ENCODE measurements at places on chromosomes 5 and 9.

DNA sequence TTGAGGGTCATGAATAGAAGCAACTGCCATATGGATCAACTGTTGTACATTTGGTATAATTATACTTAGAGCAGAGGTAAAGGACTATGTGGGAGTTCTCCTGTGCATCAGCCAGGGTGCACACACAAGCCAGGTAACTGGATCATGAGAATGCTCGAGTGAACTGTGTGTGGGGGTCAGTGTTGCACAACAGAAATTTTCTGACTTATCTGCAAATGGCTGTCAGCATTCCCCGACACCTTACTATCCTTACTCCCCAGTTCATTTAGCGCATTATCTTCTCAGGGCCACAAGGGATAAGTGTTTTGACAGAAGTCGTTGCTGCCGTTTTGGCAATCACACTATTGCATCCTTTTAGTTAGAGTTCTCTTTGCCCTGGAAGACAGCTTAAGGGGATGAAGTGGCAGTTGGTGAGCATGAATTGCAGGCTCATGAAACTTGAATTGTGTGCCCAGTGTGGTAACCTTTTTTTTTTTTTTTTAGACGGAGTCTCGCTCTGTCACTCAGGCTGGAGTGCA is 1.7 kb downstream of the CANX start:
- no peak for DNase-seq

DNA sequence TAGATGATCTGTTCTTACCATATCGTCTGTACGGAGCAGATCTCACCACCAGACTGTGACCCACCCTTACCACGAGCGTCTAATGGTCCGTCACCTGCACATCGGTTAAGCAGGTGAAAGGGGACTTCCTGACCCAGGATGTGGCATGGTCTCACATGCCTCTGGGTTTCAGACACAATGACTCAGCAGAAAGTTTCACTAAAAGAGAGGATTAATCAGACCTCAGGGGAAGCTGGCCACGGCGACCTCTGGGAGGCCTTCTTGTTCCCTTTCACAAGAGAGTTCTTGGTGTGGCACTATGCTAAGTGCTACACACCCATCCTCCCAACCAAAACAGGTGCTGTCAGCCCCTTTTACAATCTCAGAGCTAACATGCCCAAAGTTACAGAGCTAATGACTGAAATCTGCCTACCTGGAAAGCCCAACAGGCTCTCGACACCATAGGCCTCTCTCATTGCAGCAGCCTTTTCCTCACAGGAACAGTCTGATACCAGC is 41.6 kb downstream of the ADAMTS12 start:
- DNase-seq, result peak; percentile 74

- DNase-seq, result no peak
Measured at GRCh38 chr5:113520899-113521298, 7.4 kb downstream of the YTHDC2 start.

DNA sequence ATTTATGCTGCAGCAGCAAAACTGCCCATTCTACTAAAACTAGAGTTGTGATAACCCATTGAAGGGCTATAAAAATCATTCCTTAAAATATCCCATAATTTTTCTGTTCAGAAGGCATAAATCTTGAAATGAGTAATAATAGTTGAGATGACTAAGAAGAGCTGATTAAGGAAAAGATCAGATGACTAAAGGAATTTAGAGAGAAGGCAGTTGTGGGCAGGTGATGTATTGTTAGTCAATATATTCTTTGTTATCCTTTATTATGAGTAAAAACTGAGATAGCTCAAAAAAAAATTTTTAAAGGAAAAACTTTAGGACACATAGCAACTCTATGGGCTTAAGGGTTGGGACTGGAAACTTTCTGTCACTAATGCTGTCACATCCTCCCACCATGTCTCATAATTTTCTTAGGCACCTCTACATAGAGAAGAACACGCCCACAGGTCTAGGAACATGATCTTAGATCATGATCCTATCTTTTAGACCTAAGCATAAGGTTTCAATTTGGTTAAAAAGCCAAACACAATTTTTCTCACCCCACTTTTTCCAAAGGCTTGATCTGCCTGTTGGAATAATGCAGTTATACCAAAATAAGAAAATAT is 597.5 kb upstream of the MEF2C start:
- no peak for DNase-seq

DNA sequence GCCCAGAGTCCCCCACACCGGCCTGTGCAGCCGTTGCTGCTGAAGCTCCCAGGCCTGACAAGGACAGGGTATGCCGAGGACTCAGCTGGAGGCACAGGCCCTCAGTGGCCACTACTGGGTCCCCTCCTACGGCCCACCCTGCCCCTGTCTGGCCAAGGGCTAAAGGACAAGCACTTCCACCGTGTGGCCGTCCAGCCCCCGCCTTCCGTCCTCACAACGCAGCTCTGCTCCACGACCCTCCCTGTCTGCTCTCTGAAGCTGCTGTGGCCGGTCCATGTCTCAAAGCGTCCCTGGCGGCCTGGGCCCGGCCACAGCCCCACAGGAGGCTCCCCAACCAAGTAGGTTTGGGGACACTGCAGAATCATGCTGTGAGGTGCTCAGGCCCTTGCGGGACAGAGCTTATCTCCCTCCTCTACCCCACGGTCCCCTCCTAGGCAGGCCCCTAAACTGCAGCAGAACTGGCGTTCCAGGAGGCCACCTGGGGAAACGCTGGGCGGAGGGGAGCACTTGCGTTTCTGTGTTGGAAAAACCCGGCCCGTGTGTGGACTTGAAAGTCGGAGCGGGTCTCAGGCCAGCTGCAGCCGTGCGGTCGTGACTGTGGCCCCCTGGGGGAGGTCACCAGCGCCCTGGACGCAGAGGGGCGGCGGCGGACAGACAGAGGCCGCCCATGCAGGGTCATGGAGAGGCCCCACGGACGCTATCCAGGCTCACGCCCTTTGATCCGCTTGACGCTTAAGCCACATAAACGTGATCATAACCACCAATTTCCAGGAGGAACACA is 45.6 kb downstream of the NKD2 start:
- no peak for DNase-seq

DNA sequence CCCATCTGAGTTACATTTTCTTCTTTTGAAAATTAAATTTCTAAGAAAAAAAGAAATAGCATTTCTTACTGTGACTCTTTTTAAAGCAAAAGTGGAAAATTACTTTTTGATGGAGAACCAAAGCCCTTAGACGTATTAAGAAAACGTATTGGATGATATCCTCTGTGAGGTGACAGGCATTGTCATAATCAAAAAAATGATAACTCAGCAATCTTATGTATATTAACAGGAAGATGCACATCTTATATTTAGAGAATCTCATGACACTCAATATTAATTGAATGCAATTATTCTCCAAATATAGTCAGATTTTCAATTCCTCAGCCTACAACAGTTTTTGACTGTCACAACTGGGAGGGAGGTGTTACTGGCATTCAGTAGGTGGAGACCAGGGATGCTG is 25.1 kb downstream of the FGF10 start:
- no peak for DNase-seq

GRCh38 chr9:37936965-37937364 is 33.0 kb upstream of the SLC25A51 start:
- no peak for DNase-seq

GRCh38 chr5:9861666-9862256 is 231.6 kb upstream of the TAS2R1 start:
- DNase-seq, result no peak

- no peak for DNase-seq
Measured at GRCh38 chr9:86079421-86079831, 19.9 kb downstream of the GOLM1 start.

- DNase-seq, result no peak
Measured at GRCh38 chr9:20728493-20729220, 44.6 kb downstream of the FOCAD start.

GRCh38 chr5:93359296-93359959 is 221.6 kb downstream of the NR2F1-AS1 start:
- DNase-seq, result no peak

- peak; percentile 58 for DNase-seq
Measured at GRCh38 chr9:3467593-3468219, 58.1 kb downstream of the RFX3 start.

- DNase-seq, result no peak
Measured at GRCh38 chr5:52735139-52735538, 52.6 kb upstream of the ITGA1 start.

GRCh38 chr5:159231167-159231566 is 21.8 kb upstream of the RNF145 start:
- no peak for DNase-seq

DNA sequence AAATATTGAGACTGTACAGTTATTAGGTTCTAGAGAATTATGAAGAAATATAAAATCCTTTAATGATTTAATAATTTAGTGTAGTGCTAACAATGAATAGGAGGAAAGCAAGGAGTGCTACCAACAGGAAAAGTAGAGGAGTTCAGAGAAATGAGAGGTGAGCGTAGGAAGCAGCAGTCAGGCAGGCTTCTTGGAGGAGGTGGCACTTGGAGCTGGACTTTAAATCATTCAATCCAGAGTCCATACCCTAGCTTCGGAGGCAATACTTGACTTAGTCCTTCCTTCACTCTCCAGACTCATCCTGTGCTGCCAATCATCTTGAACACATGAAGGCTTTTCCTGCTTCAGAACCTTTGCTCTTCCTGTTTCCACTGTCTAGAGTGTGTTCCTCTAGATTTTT is 254.3 kb downstream of the GRIA1 start:
- no peak for DNase-seq

DNA sequence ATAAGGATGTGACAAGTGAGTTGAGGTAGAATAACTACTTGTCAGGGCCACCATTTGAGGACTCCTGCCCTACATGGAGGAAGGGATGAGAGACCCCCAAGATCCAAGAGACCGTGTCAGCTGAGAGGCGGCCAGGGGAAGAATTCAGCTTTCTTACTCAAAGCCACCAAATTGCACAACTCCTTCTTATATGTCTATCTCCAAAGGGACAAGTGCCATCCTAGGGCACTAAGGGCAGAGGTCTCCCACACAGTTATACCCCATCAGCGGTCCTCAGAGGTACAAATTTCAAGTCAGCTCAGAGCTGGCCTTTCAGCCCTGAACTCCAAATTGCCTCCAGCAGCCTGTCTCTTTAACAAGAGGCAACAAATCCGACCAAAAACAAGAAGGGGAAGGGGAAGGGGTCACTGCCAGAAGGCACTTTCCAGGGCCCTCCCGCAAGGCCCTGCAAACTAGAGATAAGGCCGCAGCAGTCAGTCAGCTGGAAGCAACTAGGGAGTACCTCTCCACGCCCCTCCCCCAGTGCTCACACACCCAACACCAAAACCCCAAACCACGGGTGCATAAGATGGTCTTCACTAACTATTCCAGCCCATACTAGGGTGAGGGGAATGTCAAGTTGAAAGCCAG is 6.1 kb upstream of the STOML2 start:
- peak; percentile 2 for DNase-seq

- DNase-seq, result peak; percentile 87
Measured at GRCh38 chr9:34603610-34604231, 8.2 kb downstream of the RPP25L start.

DNA sequence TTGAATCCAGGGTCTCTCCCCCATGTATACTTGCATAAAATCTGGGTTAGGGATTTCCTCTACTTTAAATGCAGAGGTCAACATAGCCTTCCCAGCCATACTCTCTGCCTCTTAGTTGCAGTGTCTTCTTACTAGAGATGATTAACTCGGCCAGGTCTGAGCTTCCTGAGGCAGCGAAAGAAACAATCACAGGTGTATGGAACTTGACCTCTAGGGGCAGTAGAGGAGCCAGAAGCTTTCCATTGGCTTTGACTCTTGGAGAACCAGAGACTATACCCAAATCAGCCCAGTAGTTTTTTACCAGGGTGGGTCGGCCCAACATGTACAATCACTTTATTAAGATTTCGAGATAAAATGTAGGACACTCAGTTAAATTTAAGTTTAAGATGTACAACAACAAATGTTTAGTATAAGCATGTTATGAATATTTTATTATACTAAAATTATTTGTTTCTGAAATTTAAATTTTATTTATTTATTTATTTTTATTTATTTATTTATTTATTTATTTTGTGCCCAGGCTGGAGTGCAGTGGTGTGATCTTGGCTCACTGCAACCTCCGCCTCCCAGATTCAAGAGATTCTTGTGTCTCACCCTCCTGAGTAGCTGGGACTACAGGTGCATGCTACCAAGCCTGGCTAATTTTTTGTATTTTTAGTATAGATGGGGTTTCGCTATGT is 48.0 kb upstream of the DMRT3 start:
- DNase-seq, result peak; percentile 32

DNA sequence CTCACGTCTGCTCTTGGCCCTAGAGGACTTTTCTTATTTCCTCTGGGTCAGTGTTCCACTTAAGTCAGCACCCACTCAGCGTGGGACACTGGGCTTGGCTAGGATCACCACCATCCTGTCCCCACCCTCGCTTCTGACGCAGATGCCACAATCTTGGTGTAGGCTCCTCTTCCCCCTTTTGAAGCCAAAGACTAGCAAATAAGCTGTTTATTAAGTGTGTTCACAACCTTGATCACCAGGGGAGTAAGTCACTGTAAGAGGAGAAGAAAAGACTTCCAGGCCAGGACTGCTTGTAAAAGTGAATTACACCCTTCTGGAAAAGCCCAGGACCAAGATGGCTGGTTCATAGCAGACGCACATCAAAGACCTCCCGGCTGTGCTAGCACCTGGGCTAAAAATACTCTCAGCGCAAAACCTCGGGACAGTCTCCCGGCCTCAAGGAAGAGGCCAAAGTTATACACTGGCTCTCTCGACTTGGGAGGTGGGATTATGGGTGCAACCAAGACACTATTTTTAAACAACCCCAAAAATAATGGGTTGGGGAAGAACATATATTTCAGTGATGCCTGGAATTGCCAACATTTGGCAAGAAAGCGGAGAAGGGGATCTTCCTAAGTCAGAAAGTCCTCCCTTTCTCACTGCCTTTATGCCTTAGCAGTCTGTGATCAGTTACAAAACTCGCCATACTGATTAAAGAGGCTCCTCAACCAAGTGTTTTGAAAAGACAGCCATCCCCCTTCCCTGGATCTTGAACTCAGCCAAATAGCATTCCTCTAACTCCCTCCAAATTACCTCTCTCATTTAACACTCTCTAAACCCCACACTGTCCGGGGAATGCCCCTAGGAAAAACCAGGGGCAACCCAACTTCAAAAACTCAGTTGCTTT is 69.4 kb downstream of the RAPGEF1 start:
- DNase-seq, result no peak

GRCh38 chr5:160312960-160313727 is 780 bp upstream of the CCNJL start:
- DNase-seq, result peak; percentile 29

DNA sequence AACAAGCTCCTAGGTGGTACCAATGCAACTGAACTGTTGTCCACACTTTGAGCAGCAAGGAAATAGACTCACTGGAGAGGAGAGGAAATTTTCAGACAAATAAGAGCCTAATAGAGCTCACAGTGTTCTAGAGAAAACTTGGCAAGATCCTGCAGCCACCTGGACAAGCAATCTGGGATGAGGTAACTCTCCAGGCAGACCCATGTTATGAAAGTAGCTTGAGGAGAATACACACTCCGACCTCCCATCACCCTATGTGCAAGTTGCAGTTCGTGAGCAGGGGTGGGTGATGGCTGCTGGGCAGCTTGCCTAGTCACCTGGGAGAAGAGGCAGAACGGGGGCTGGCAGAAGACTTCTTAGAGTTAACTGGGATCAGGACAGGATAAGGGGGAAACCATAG is 102.2 kb downstream of the KLF4 start:
- DNase-seq, result no peak

GRCh38 chr5:95861221-95861863 is 38.8 kb upstream of the GLRX start:
- no peak for DNase-seq

- peak; percentile 41 for DNase-seq
Measured at GRCh38 chr9:98010445-98010844, 27.3 kb downstream of the ANP32B start.

- no peak for DNase-seq
Measured at GRCh38 chr5:61409568-61409967, 77.5 kb downstream of the ZSWIM6 start.

- no peak for DNase-seq
Measured at GRCh38 chr5:149320791-149321330, 24.4 kb upstream of the GRPEL2 start.

All from GM20000 (cell line).